NCI-H1694 treated with DMSO at 0.1 percent for 48 hours (cell line): ENCODE measurements at places on chromosomes 11 and 22.

GRCh38 chr22:46110215-46110614, 40.1 kb upstream of the PPARA start:
- no peak for DNase-seq

GRCh38 chr22:50739279-50739691, 1.3 kb downstream of the ACR start:
- no peak for DNase-seq

- DNase-seq = no peak
Observed at GRCh38 chr11:66864172-66864901, 7.5 kb downstream of the LRFN4 start.

GRCh38 chr11:34250732-34251588, 106.8 kb downstream of the ABTB2 start:
- no peak for DNase-seq

GRCh38 chr22:19079691-19080090, 42.5 kb downstream of the DGCR2 start:
- no peak for DNase-seq

- no peak for DNase-seq
Observed at GRCh38 chr11:115718106-115718505, 213.9 kb upstream of the CADM1 start.

- no peak for DNase-seq
Observed at GRCh38 chr11:32081129-32081641, 9.7 kb upstream of the RCN1 start.

GRCh38 chr22:19942157-19943081, 801 bp upstream of the TXNRD2 start:
- DNase-seq = no peak

DNA sequence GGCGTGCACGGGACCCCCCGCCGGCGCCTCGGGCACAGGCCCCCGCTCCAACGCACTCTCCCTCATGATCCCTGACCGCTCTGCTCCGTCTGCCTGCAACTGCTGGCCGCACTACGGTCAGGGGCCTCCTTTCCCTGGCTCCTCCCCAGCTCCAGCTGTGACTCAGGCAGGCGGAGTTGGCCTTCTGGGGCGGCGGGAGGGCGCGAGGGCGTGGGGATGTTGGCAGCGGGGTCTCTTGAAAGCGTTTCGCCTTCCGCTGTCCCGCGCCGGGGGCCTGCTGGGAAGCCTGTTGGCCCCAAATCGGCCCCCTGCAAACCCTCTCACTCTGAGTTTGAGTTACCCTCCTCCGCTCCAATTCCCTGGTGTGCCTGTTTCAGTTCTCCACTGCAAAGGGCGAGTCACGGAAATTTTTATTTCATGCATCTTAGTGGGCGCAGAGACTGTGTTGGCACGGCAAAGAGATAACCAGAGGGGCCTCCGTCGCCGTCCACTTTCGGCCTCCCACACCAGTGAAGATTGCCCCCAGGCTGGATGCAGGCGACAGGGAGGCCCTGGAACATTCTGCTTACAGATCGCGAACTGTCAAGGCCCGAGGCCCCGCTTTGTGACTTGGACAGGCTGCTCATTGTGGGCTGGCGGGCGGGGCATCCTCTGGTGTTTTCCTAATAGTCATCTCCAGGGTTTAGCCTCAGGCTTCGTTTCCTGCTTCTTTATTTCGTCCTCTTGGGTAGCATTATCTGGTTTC, at the start of gene CAVIN3:
Gene CAVIN3 (minus strand): TSS at position 91 of the 745 bp plus-strand sequence. CDS start 25 bp downstream, at position 66.
- no peak for DNase-seq

- no peak for DNase-seq
Observed at GRCh38 chr11:33178443-33179180, 17.3 kb upstream of the CSTF3 start.
